ENCODE measurements at places on chromosomes 4 and X. TPM values are rescaled to one million over a fixed set of nuclear protein-coding genes. Genes with fewer than 3 reads are reported as not detected.

The NAP1L2 gene
- total RNA-seq, result 2.5 TPM

GRCh38 chr4:181896614-181897013 is 346.6 kb upstream of the TENM3 start:
- no peaks in the 10 kb centered on the region for H3K36me3 ChIP-seq
- no peak for DNase-seq
- peaks cover 4% of the 10 kb centered on the region for H3K4me1 ChIP-seq
- H3K27me3 ChIP-seq, result no peaks in the 10 kb centered on the region
- no peak overlapping the region for H3K4me3 ChIP-seq

- no peak for DNase-seq
- H3K4me1 ChIP-seq, result no peaks in the 10 kb centered on the region
- no peaks in the 10 kb centered on the region for H3K36me3 ChIP-seq
- H3K4me3 ChIP-seq, result no peak overlapping the region
- H3K27ac ChIP-seq, result no peak overlapping the region
These were observed 39.4 kb upstream of the TET2 start for GRCh38 chr4:105107095-105107856.

DNA sequence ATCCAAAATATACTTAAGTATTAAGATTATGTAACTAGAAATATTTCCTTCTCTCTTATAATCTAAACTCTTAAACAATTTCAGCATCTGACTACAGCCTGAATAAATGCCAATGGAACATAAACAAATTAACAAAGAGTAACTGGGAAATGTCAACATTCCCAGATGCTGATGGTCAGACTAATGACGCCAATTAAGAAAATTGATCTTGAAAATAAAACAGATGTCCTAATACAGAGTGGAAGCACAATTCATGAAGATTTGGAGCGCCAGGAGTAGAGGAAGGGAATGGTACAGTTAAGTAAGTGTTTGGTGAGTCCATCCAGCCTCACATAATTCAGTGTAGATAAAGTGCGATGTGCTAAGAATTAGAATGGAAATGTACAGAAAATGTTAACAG is 203.7 kb upstream of the NWD2 start:
- no peaks in the 10 kb centered on the region for H3K4me1 ChIP-seq
- no peak overlapping the region for H3K4me3 ChIP-seq
- DNase-seq, result no peak

Data from type B pancreatic cell (in vitro differentiated cells).